Coronary artery (tissue), 2 donors: ENCODE measurements at places on chromosomes 7 and 10.
A peak's percentile ranks its signal among the peaks of the same experiment; 100 is the strongest.

GRCh38 chr10:67612577-67613537, 83.1 kb downstream of the CTNNA3 start:
- DNase-seq, result no peak

- no peak for DNase-seq
Measured at GRCh38 chr10:84261236-84261915, 16.5 kb downstream of the RGR start.

DNA sequence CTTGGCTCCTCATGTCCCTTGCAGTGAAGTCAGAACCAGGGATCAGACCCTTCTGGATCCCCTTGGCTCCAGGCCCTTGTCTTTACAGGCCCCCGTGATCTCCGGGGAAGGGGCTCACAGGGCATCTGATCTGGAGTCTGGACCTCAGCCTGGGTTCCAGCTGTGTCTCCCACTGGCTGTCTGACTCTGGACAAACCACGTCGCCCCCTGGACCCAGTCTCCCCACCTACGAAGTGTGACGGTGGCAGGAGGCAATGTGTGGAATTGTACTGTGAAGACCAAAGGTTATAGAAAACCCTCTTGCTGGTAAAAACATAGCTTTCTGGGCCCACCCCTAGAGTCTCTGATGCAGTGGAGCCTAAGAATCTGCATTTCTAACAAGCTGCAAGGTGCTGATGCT, 15.5 kb upstream of the C10orf71 start:
- peak; percentile 71 for DNase-seq

DNA sequence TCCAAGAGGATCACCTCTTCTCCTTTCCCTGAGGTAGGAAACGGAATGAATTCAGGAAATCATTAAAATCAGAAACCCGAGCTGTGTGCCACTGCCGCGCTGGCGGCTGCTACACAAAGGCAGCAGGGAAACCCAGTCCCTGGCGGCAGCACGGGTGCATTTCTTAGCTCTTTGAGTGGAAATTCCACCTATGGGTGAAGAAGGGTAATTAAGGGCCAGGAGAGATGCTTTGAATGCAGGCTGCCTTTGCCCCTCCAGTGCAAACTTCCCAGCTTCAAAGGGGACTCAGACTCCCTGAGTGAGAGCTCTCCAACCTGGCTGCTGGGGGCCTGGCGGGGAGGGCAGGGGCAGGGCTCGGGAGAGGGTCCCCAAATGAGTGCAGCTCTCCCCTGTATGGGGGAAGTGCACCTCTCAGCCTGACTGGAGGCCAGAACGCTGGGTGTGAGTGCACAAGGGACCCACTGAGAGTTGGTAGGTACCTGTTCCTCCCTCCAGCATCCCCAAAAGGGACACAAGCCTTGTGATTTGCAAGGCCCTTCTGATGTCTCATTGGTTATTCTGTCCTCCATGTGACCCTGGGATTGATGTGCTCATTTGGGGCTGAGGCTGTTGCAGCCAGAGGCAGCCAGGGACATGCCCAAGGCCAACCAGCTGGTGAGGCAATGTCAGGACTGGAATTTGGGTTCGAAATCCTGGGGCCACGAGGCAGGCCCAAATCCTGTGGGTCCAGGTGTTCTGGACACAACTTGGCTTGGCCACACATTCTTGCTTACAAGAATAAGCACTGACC, 16.3 kb upstream of the ZMIZ1 start:
- peak; percentile 66 for DNase-seq

- DNase-seq, result no peak
Measured at GRCh38 chr10:69438536-69439349, 12.5 kb upstream of the TSPAN15 start.

DNA sequence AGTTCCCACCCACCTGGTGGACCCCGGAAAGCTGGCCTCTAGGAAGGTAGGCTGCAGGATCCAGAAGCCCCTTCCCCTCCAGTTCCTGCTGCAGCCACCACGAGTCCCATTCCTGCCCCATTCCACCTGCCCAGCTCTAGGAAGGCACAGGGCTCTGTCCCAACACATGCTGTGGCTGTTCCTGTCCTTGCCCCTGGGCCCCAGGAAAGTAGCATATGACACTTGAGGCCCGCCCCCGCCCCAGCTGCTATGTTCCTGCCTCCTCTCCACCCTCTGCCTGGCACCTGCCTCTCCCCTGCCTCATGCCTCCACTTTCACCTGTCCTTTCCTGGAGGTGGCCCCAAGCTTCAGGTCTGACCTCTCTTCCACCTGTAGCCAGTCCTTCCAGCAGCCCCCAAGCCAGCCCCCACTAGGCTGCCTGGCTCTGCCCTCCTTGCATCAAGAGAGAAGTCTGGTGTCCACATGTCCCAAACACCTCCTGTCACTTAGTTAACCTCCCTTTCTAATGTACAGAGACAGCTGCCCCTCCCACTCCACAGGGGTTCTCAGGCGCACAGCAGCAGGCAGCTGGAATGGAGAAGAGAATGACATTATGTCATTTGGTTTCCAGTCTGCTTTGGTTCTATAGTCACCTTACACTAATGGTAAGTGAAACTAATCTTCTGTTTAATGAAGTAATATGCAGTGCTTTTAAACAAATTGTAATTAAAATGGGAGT, 22.7 kb downstream of the YKT6 start:
- DNase-seq, result no peak

GRCh38 chr7:7614018-7614741, 26.4 kb upstream of the UMAD1 start:
- no peak for DNase-seq

DNA sequence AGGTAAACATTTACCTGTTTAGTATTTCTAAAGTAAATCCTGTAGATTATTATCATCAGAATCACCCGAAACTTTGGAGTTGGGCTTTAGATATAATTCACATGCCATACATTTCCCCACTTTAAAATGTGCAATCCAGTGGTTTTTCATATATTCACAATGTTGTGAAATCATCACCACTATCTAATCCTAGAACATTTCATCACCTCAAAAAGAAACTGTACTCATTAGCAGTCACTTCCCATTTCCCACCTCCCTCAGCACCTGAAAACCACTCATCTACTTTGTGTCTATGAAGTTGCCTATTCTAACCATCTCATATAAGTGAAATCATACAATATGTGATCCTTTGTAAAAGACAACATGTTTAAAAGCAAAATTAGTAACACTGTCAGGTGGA, 182.6 kb downstream of the FZD1 start:
- no peak for DNase-seq

GRCh38 chr7:75998038-75998437, 3.6 kb upstream of the TMEM120A start:
- no peak for DNase-seq

- no peak for DNase-seq
Measured at GRCh38 chr7:69564454-69565417, 33.5 kb upstream of the AUTS2 start.

- DNase-seq, result no peak
Measured at GRCh38 chr10:25048450-25048849, 32.0 kb downstream of the THNSL1 start.

DNA sequence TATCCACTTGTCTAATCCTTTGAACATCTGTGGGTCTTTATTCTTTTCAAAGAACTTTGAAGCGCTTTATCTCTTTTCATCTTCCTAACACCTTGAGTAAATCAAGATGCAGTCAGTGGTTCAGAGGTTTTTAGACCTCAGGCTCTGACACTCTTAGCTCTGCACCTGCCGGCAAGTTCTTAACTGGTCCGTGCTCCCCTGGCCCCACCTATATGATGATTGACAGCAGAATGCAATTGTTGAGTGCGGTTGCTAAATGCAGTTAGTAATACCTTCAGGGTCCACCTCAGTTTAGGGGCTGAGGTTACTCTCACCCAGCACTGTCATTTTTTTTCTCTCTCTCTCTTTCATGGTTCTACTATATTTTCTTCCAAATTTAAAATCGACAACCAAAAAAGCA, 854.2 kb upstream of the AUTS2 start:
- DNase-seq, result no peak

DNA sequence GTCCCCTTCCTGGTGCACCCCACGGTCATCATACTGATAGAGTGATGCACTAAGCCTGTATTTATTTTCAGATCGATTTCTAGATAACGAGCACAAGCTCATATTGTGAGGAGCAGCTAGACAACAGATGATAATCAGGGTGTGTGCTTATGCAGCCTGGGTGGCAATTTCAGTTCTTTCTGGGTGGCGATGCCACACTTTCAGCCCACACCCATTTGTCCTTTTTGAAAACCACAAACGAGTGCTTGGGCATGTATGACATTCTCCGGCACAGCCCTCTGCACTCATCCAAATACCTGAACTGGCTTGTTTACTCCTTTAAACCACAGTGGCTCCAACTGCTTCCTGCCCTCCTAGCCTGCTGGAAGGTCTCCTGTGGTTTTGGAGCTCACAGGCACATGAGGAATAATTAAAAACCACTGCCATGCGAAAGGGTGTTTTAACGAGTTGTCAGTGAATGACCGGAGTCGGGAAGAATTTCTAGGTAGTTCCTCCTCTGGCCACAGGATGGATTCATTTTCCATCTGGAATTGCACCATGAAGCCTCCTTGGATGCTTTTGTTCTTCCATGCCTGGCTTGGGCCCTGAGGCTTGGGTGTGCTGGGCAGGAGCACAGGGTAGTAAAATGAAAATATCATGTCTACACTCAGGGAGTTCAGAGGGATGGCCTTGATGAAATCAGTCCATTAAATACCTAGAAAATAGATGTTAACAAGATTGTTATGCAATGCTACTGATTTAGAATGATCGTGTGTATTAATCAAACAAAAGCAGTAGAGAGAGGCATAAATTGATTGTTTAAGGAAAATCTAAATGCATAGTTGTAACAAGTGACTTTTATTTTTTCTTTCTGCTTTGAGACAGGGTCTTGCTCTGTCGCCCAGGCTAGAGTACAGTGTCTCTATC, 52.4 kb upstream of the ITGB1 start:
- no peak for DNase-seq

DNA sequence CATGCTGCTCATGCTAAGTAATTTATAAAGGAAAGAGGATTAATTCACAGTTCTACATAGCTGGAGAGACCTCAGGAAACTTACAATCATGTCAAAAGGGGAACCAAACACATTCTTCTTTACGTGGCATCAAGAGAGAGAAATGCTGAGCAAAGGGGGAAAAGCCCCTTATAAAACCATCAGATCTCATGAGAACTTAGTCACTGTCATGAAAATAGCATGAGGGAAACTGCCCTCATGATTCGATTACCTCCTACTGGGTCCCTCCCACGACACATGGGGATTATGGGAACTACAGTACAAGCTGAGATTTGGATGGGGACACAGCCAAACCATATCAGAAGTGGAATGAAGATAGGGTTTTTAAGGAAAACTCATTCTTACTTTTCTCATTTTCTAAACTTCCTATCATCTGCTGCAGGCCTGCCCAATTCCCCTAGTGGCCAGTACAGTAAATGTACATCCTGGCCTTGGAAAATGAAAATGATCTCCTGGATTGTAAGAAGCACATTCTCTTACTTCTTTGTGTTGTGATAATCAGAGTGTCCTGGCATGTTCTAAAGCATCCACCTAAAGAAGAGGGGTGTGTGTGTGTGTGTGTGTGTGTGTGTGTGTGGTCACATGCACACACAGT, 421.5 kb downstream of the LRMDA start:
- DNase-seq, result no peak

GRCh38 chr7:149869291-149869650, 4.5 kb upstream of the ATP6V0E2 start:
- peak; percentile 60 for DNase-seq

DNA sequence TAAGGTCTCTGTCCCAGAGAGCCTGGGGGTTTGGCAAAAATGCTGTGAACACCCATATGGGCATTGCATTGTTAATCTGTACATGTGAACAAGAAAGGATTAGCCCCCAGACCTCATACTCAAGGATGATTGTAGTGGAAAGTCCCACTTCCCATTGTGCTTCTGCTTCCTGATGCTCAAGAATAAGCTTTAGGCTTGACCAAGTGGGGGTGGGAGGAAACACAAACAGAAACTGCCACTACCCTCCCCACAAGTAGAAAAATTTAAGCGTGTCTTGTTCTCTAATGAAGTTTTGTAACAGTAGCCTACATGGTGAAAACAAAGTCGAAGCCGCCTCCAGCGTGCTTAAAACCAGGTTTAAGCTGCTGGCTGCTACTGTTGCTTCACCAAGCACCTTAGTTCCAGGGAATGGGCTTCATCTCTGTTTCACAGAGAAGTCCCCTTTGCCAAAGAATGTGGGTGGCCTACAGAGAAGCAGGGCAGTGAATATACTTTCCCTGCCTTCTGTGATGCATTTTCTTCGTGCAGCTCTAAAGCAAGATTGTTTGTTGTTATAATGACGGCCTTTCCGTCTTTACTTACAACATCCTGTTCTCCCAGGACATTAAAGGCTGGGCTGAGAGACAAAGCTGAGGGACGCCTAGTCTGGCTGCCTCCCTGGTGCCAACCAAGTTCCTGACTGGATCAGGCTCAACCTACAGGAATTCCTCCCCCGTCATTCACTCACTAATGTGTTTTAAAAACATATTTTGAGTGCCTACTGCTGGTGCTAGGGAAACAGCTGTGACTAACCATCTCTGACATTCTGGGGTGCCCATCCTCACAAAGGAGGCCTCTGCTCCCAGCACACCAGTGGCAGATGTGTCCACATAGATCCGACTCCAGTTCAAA, 32.1 kb upstream of the CCSER2 start:
- no peak for DNase-seq

DNA sequence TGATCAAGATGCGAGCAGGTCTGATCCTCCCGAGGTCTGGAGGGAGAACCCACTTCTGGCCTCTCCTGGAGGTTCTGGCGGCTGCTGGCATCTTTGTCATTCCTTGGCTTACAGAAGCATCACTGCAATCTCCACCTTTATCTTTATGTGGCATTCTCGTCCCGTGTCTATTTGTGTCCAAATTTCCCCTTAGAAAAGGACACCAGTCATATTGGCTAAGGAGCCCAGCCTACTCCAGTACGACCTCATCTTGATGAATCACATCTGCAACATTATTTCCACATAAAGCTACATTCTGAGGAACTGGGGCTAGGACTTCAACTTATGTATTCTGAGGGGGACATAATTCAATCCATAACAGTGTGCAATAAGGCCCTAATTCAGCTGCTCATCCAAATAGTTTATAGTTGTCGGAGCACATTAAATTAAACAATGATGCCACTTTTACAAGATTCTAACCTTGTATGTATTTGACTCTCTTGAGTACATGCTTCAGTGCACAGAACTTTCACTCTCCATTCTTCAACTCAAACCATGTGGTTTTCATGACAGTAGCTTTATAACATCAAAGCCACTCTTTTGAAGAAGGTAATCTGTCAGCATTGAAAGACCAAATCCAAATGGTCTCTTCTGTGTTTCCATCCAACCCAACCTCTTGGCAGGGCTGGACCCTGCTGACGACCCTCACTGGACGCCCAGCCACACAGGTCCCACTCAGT, 86.2 kb upstream of the DDC start:
- peak; percentile 33 for DNase-seq
